Activated naive CD8-positive, alpha-beta T cell treated with anti-CD3 and anti-CD28 coated beads, Interleukin-2, amount 50 U/mL, for 16 hours (primary cell): ENCODE measurements at places on chromosomes 11 and 22.

DNA sequence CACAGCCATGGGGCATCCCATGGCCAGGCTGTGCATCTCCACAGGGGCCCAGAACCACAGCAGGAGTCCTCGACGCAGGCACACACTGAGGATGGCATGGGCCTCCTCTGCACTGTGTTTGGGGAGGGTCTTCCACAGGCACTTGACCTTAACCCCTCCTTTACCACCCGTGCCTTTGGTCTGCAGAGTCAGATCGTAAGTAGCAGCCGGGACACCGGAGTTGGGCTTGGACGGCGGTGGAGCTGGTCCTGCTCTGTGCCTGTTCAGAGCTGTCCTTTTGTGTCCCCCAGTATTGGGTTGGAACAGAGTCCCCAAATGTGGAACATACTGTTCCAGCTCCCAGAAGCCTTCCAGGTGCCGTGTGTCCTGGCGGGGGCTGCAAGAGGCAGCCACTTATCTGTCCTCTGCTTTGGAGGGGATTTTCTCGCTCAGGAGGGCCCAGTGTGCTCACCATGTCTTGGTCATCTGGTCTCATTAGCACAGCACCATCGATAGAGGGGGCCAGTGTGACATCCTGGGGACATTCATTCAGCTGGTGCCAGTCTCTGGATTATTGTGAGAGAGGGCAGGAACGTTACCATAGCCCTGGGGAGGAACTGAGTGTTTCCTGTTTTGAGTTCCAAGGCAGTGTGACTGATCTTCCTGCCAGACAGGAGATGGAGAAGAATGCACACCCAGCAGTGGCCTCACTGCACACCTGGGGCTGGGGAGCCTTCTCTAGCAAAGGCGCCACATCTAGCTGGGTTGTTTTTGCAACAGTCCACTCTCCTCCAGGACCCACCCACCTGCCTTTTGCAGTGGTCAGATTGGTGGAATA lies 12.4 kb downstream of the CRELD2 start:
- DNase-seq: no peak

DNA sequence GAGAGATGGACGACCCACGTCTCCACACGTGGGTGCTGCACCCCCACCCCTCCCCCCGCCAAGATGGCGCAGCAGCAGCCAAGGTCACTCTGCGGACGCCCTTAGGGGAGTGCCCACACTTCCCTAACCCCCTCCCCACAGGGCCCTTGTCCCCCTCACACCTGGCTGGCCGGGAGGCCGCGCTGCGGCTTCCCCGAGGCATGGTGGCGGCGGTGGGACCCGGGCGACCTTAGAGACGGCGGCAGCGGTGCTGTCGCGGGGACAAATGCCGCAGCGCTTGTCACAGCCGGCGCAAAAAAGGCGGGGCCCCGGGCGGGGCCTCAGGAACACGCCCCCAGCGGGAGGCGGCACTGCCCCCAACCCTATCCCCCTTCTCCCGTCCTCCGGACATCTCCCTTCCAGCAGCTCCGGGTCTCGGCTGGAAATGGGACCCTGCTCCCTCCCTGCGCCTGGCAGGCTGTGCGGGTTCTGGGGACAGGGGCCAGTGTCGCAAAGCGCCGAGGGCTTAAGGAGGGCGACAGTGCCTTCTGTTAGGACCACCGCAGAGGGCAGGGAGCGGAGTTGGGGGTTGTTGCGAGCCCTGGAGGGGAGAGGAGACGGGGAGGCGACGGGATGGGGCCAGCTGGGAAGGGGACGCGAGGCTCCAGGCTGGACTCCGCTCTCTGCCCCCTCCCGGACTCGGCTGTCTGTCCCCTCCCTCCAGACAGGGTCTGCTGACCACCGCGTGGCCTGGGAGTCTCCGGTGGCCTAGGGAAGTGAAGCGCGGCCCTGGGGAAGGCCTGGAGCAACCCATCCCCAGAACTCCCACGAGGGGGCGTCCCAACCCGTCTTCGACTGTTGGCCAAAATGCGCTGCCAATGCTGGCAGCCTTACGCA lies at the start of gene CHCHD10:
CHCHD10 (minus strand) TSS at position 300 of the 876 bp plus-strand sequence; CDS start at position 202, 98 bp downstream.
- DNase-seq: peak; percentile 58

DNA sequence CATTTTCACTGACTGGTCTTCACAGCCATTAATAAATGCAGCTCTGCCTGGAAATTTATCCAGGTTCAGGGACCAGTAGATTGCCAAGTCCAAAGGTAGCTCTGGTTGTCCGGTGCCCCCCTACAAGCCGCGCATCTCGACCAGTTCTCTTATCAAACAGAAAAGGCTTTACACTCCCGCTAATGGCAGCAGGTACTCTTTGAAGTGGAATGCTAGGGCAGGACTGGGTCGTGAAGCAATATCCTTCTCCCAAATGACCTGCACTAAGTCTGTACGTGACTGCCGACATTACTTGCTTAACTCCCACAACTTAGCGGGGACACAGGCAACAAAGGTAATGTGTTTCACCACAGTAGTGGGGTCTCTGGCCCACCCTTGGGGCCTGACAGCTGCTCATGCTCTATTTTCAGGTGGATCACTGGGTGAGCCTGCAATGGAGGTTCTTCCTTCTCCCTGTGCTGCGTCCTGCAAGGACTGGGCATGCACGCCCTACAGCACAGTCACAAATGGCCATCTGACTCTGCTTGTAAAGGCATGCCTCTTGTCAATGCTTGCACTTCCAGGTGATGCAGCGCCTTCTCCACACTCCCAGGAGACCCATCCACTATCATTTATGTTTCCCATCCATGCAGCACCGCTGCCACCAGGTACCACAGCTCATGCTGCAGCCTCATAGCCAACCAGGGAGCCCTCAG lies 96.1 kb upstream of the CTSC start:
- no peak for DNase-seq

DNA sequence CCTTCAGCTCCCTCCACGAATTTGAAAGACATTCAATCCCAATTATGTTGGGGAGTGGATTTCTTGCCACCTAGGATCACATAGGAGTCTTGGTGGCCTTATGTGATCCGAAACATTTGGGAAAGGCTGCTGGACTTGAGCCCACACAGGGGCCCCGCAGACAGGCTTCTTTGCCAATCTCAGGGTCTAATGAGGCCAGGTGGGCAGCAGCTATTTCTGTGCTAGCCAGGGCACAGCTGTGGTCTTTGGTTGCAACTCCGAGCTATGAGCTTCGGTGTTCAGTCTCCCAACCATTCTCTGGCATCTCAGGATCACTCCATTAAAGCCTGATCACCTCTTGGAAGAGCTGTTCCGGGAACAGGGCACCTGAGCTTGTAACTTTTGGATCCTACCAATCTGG lies 84.4 kb downstream of the TP53I11 start:
- DNase-seq: no peak

GRCh38 chr11:12319461-12319951 lies 57.9 kb upstream of the PARVA start:
- DNase-seq: no peak

- no peak for DNase-seq
These were observed 906.1 kb upstream of the RAG2 start for GRCh38 chr11:37504060-37504611.

DNA sequence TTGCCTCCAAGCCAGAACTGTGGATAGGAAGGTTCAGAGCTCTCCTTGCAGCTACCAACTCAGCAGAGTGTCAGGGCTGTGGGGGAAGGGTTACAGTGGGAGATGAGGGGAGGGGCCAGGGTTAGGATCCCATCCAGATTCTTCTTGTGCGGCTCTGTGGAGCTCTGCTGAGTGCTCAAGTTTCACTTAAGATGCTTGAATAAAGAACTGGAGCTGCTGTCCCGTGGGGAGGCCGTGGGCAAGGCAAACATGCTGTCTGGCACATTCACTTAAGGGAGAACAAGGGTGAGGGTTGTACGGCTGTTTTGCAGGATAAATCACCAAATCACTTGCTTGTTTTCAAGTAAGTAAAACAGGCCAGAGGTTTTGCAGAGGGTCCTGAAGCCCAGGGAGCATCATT lies 197.1 kb downstream of the FAM76B start:
- no peak for DNase-seq

GRCh38 chr22:20296598-20296997 lies 23.3 kb downstream of the DGCR6L start:
- no peak for DNase-seq

DNA sequence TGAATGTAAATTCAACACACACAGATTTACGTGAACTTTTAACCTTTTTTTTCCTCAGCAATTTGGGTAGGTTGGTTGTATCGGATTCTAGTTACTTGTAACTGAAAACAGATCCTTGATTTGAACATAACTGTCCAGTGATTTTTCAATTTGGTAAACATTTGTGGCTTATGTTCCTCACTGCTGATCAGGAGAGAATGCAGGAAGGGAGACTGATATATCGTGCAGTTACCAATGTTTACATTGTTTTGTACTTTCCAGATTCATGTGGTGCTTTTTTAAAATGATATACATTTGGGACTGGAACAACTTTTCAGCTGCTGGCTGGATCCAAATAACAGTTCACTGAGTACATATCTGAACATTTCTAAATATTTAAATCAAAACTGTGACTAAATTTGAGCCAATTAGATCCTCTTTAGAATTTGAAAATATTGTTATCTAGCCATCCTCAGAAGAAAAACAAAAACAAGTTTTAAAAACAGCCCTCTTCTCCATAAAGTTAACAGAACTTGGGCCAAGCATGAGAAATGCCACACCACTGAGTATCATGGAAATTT lies 84.3 kb upstream of the MTMR2 start:
- no peak for DNase-seq

GRCh38 chr11:129637473-129637872 lies 178.2 kb upstream of the TMEM45B start:
- DNase-seq: no peak

DNA sequence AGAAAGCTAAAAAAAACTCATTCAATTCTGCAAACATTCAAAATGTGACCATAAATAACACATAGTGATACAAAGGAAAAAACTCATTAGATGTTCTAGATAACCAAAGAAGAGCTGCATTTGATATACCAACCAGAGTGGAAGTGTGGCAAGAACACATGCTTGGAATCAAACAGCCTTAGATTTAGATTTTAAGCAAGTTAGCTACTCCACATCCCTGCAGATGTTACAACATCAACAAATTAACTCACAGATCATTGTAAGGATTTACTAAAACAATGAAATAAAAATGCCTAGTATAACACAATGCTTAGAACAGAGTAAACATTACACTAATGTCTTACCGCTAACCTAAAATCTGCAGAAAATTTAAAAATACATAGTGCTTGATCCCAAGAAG lies 114.0 kb upstream of the AKIP1 start:
- DNase-seq: no peak

- no peak for DNase-seq
These were observed 37.6 kb upstream of the KLHL35 start for GRCh38 chr11:75470476-75471080.

- no peak for DNase-seq
These were observed 150.2 kb downstream of the TYR start for GRCh38 chr11:89327885-89328284.

DNA sequence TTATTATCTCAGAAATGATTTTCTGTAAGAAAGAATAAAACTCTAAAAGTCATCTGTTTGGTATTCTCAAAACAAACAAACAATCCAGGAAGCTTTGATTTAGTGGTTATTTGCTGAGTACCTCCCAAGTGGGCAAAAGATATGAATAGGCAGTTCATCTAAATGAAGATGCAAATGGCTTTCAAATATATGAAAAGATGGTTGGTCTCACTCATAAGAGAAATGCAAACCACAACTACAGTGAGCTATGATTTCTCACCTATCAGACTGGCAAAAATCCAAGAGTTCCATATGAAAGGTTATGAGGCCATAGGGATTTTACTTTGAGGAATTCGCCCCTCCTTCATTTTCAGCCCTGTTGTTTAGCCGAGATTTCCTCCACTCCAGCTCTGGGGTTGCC lies 11.3 kb upstream of the P2RY2 start:
- DNase-seq: no peak

GRCh38 chr11:2463766-2464277 lies 19.0 kb downstream of the KCNQ1 start:
- DNase-seq: no peak

GRCh38 chr22:43126501-43127165 lies 16.1 kb downstream of the BIK start:
- no peak for DNase-seq

DNA sequence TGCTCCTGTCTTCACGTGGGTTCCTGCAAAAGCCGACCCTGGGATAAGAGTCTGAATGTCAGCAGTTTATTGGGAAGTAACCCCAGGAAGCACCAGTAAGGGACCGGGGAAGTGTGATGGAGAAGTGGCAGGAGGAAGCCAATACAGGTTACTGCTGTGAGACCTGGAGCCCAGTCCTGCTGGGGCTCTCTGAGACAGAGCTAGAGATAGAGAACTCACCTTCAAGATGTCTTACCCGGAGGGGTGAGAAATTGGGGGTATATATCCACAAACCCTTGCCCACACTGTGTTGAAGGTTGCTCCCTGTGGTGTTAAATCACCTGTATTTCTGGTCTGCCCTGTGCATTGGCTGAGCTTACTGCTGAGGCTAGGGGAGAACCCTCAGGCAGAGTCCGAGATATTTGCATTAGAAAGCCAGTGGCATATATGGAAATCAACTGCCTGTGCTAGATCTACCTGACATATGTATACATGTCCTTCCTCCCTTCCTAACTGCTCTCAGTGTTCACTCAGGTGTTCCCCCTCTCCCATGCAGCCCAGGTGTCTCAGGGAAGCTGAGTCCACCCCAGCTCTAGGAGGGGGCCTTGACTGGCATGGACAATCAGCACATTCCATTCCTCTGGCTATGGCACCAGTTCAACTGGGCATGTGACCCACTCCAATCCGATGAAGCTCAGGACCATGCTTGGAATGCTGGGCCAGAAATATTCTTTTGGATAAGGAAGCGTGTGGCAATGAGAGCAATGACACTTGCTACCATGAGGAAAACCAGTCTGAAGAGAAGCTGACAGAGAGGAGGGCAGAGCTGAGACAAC lies 6.8 kb upstream of the MICAL2 start:
- no peak for DNase-seq

DNA sequence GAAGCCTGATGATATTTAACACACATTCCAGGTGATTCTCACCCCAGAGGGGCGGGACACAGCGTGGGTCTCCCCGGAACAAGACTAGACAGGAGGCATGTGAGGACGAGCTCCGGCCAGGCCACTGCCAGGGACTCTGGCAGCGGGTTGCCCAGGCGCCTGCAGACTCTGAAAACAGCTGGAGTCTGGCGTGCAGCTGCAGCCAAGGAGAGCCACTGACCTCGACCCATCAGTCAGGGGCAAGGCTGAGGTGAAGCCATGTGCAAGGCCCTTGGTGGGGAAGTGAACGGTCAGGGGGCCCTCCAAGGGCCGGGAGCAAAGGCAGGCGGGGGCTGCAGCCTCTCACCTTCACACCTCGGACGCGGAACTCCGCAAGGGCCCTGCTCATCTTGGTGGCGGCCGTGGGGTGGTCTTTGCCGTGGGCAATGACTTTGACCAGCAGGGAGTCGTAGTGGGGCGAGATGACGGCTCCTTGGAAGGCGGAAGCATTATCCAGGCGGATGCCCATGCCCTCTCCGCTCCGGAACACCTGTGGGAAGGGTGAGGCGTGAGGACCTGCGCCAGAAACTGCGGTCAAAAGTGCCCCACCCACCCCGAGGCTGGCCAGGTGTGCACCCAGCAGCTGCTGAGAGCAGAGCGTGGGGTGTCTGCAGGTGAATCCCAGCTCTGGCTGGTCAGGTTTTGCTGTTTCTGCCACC lies 6.7 kb downstream of the LRFN4 start:
- no peak for DNase-seq
